ENCODE measurements at places on chromosomes 2 and 18.

- DNase-seq = no peak
Measured at GRCh38 chr2:161257123-161257952, 50.9 kb upstream of the PSMD14 start.

GRCh38 chr2:158644139-158644538 is 151.0 kb upstream of the DAPL1 start:
- DNase-seq = no peak

GRCh38 chr2:214747992-214748391 is 61.5 kb downstream of the BARD1 start:
- no peak for DNase-seq

- DNase-seq = no peak
Measured at GRCh38 chr2:147051814-147052213, 793.0 kb upstream of the ACVR2A start.

DNA sequence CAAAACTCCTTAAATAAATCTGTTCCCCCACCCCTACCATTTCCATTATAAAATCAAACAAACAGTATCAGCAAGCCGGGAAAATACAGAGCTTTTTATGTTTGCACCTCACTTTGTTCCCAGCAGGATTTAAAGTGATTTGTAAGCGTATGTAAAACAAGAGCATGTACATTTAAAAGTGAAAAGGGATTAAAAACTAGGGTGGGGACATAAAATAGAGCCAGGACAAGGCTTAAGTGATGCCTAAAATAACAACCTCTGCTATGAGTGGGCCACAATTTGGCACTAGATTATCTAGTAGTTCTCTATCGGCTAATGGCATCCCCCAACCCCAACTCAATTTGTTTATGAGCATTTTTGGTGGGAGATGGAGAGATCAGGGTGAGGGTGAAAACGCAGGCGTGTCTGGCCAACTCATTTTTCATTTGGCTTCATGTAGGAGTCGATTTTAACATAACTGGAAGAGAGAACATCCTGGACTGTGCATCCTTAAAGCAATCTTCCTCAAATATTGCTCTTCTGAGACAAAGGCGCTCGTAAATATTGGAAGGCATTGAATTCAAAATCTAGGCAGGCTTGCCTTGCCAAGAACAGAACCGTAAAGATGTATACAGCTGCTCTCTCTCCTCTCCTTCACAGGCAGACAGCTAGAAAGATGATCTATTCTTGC is 34.5 kb upstream of the TSPYL6 start:
- DNase-seq = no peak

GRCh38 chr18:13287372-13287771 is 68.8 kb downstream of the LDLRAD4 start:
- DNase-seq = peak; percentile 27

- no peak for DNase-seq
Measured at GRCh38 chr2:40043191-40043590, 264.1 kb upstream of the THUMPD2 start.

GRCh38 chr2:235850289-235850688 is 317.9 kb downstream of the GBX2 start:
- no peak for DNase-seq

GRCh38 chr2:180776921-180777320 is 203.5 kb upstream of the UBE2E3 start:
- no peak for DNase-seq

GRCh38 chr2:179936654-179937053 is 70.4 kb downstream of the CWC22 start:
- no peak for DNase-seq

DNA sequence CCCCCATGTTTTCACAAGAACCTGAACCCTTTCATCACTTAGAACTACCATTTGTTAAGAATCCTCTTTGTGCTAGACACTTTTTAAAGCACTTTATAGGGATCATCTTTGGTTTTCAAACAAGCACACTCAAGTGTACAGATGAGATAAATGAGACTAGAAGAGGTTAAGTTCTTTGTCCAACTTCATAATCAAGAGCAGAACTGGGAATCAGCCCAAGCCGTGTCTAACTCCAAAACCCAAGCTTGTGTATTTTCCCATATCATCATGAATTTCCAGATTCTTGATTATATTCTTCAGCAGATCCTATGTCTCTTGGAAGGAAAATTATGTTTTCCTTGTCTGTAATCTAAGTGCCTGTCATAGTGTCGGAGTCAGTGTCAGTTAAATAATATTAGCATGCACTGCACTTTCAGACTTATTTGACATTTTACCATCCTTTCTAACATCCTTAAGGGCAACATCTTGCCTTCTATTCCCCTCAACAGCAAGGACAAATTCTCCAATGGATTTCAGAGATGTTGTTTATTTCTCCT is 123.0 kb upstream of the SETBP1 start:
- DNase-seq = no peak

- peak; percentile 19 for DNase-seq
Measured at GRCh38 chr2:168964251-168964807, 63.2 kb downstream of the G6PC2 start.

DNA sequence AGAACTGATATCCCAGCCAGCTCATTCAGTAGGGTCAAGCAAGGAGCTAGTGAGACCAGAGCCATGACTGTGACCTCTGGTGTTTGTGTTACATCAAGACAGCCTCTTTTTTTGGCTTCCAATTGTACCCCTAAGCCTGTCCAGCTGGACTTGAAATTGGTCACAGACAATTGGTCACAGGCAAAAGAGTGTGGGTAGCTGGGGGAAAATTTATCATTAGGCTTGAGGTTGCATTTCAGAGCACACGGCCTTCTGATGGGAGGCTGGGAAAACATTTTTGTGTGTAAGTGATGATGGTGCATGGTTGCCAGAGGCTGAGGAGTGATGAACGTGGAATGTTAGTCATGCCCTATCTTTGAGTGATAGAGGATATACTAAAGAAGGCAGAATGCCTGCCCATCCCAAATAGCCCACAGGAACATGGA is 285.1 kb upstream of the SLC14A2 start:
- no peak for DNase-seq

GRCh38 chr2:113755835-113756354 is 547 bp downstream of the SLC35F5 start:
- DNase-seq = peak; percentile 49

- DNase-seq = no peak
Measured at GRCh38 chr18:49304751-49305150, 155.7 kb downstream of the DYM start.

DNA sequence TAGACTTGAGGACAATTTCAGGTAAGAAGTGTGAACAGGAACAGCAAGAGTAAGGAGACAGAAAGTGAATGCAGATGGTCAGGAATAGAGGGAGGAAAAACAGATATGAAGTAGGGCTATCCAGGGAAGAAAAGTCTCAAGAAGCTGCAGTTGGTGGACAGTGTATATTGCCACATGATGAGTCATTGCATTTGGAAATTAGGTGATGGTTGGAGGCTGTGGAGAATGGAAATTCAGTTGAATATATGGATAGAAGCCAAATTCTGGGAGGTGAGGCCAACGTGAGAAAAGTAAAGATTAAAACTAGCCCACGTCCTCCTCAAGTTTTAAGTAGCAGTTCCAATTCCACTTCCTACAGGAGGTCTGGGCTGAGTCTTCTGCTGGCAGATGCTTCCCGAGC is 158.4 kb downstream of the UBE2E3 start:
- DNase-seq = no peak

- DNase-seq = no peak
Measured at GRCh38 chr2:154392256-154392655, 306.2 kb upstream of the KCNJ3 start.

- no peak for DNase-seq
Measured at GRCh38 chr18:80249217-80250093, 2.1 kb upstream of the PARD6G start.

- no peak for DNase-seq
Measured at GRCh38 chr18:50788284-50788683, 31.5 kb downstream of the MRO start.

DNA sequence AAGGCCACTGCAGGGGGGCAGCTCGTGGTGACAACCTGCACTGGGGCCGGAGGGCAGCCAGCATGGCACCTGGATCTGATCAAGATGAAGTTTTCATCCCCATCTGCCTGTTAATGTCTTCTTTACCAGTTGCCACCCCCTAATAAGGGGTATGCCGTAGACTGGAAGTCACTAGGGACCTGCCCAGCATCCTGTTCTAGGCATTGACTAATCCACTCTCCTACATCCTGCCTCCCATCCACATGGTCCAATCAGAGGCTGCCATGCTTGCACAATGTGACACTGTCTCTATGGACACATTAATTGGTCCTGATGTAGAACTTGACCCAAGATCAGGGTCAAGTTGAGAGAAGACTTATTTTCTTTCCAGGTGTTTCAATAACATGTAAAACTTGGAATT is 95.1 kb upstream of the LCLAT1 start:
- DNase-seq = no peak

GRCh38 chr2:62489162-62489561 is 16.8 kb downstream of the TMEM17 start:
- DNase-seq = no peak

DNA sequence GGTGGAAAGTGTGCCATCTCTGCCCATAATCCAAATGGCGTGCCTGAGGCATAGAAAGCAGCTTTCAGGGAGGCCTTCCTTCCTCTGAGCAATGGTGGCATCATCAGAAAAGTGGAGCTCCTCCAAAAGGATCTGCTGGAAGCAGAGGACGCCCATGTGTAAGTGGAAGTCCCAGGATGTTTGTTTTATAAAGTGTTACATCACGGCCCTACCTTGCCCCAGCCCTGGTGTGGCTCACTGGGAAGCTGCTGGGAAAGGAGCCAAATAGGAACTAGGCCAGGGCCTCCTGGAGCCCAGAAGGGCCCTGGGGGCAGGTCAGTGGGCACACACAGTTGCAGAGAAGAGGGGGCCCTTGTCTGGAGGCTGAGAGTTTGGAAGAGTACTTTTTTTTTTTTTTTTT is 4.2 kb upstream of the ODC1 start:
- DNase-seq = no peak

DNA sequence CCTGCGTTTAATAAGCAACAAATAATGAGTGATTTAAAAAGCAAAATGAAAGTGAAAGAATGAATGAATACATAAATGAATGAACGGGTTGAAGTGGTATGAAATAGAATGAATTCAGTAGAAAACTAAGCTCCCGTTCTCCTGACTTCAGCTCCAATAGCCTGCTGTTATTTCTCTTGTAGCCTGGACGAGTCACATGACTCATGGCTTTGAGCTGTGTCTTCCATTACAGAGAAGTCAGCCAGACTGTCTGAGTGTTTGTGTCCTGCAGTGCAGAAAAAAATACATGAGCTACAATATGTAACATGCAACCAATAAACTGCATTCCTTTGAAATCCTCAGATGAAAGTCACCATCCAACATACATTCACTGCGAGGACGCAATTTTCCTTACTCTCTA is 21.2 kb downstream of the SCG2 start:
- no peak for DNase-seq

GRCh38 chr2:10784719-10785118 is 27.9 kb downstream of the PDIA6 start:
- DNase-seq = no peak

GRCh38 chr2:137964066-137964858 is at the start of gene HNMT:
HNMT (plus strand) TSS chr2:137964473; CDS start chr2:137964492, 19 bp downstream.
- no peak for DNase-seq

GRCh38 chr2:207632575-207633493 is 7.6 kb upstream of the METTL21A start:
- DNase-seq = no peak

GRCh38 chr2:194464964-194465638 is 1191.9 kb upstream of the SLC39A10 start:
- DNase-seq = no peak

DNA sequence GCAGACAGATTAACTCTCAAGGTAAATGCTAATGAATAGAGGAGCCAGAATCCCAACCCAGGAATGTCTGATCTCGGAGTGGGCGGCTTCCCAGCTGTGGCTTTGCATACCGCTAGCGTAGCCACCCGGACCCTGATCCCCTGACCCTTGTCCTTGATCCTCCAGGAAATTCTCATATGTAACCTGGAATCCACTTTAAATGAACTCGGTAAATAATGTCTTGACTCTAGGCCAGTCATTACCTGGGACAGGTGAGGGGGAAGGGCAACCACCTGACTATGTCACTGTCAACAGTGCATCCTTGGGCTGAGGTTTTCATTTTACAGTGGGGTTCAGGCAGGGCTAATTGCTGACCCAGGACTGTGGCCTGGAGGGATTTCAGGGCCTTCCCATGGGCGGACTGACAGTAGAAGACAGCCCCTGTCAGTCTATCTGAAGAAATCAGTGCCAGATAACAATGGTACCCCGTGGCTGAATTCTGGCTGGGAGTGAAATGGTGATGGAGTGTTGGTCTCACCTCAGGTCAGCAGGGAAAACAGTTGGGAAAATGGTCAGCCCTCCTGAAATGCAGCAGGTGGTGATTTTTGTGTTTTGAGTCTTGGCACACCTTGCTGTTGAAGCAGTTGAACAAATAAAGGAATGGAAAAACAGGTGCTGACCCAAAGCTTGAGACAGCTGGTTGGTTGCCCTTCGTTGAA is 9.6 kb downstream of the ACKR3 start:
- no peak for DNase-seq

- no peak for DNase-seq
Measured at GRCh38 chr2:17482651-17483050, 35.6 kb downstream of the RAD51AP2 start.

- no peak for DNase-seq
Measured at GRCh38 chr18:79589601-79590091, 90.0 kb upstream of the CTDP1 start.

GRCh38 chr2:109457366-109457765 is 156.4 kb downstream of the SEPTIN10 start:
- no peak for DNase-seq

- no peak for DNase-seq
Measured at GRCh38 chr2:4502230-4502843, 799.0 kb downstream of the DCDC2C start.

GRCh38 chr2:239223310-239224198 is 177.3 kb downstream of the HDAC4 start:
- DNase-seq = no peak

GRCh38 chr2:1973636-1974035 is 229.3 kb upstream of the PXDN start:
- DNase-seq = no peak

DNA sequence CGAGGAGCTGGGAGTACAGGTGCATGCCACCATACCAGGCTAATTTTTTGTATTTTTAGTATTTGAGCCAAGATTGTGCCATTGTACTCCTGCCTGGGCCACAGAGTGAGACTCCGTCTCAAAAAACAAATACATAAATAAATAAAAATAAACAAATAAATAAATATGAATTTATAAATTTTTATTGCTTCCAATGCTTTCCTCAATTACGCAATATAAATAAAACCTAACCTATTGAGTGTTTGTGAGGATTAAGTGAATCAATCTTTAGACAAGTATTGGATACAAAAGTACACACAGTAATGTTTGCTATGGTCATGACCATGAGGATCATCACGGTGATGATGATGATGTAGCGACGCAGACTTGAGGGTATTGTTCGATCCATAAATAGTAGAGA is 257.4 kb downstream of the ASXL3 start:
- DNase-seq = no peak

GRCh38 chr2:49515996-49516782 is 361.9 kb upstream of the FSHR start:
- DNase-seq = no peak

- no peak for DNase-seq
Measured at GRCh38 chr2:207264310-207264709, 98.6 kb upstream of the KLF7 start.

All from CD4-positive, alpha-beta T cell treated with Interleukin-21 for 1 hour (primary cell).